ENCODE measurements at places on chromosomes 7 and 10.

GRCh38 chr7:117688126-117688525 is 185.1 kb downstream of the CTTNBP2 start:
- DNase-seq = no peak

- DNase-seq = no peak
Measured at GRCh38 chr7:132218876-132219275, 357.4 kb downstream of the PLXNA4 start.

- peak; percentile 53 for DNase-seq
Measured at GRCh38 chr10:99234041-99234790, 1.4 kb downstream of the HPSE2 start.

DNA sequence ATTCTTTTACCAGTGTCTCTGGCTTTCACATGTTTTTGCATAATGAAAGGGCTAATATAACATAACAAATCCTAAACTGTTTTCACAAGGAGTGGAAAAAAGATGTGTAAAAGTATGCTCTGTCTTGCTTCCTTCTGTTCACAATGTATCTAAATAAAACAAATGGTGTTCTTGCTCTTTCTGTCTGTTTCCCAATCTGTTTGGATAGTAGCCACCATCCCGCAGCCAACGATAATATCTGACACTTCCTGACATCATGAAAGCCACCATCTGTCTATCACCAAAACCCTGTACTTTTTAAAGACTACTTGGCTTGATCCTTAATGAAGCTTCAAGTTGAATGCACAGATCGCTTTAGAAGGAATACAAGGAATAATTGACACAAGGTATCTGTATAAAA is 246.2 kb downstream of the ETV1 start:
- no peak for DNase-seq

- no peak for DNase-seq
Measured at GRCh38 chr7:151342811-151343210, 1.2 kb downstream of the NUB1 start.

All from frontal cortex (tissue), 4 donors.